ENCODE measurements at places on chromosomes 6 and 20.

GRCh38 chr6:170443151-170443662 lies 109.9 kb downstream of the PSMB1 start:
- no peak for DNase-seq

- DNase-seq, result no peak
Observed at GRCh38 chr6:81906709-81907204, 154.3 kb upstream of the TENT5A start.

DNA sequence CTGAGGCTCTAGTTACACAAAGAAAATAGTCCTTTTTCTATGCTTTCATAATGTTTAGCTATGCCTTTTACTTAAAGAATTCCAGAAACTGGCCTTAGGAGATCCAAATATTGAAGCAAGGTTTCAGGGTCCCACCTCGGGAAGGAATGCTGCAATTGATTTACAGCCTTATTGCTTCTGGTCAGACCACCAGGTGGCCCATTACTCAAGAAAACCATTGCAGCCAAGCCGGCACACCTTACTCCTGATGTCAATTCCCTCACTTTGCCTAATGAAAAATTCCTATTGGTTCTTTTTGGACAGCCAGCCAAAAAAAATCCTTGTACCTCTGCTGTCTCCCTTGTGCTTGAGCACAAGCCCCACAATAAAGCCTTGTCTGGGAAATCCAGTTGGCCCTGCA lies 173.9 kb downstream of the LMBRD1 start:
- DNase-seq, result no peak

- no peak for DNase-seq
Observed at GRCh38 chr6:36314221-36315014, 22.3 kb downstream of the BNIP5 start.

GRCh38 chr20:54407459-54407858 lies 67.9 kb upstream of the DOK5 start:
- DNase-seq, result no peak

DNA sequence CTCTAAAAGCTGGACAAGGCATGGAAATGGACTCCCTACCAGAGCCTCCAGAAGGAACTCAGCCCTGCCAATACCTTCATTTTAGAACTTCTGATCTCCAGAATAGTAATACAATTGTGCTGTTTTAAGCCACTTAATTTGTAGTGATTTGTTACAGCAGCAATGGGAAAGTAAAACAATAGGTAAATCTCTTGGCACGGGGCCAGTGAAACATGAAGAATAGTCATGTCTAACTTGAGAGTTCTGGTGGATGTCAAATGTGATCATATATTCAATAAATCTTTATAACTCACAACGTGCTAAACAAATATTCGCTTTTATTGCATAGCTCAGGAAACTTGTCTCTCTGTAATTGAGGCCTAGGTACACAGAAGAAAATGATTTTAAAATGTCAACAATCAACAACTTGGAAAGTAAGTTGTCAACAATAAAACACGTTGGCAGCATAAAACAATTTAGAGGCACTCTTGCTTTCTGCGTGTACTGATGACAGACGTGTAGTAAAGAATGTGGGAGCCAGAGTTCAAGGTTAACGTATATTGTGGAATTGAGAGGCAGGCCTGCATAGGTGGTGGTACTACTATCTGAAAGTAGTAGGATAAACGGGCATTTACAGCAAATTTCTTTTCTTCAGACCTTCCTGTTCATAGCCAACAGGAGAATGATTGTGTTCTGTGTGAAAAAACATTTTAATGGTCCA lies 140.5 kb upstream of the OPRM1 start:
- no peak for DNase-seq

DNA sequence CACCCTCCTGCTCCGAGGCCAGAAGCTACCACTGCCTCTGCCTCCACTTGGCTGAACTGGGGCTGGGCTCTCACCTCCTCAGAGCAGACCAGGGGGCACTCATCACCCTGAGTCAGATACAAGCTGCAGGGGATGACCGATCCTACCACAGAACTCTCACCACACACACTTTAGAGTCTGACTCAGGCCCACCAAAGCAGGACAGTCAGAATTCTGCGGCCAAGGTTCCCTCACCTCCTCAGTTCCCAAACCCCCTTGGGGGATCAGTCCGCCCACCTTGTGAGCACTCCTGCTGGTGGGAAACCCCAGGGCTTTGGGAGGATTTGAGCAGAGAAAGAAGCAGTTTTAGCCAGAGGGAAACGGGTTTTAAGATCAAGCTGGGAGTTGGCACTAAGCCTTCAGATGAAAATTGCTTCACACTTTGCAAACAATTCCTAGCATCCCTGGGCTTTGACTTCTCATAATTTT lies 587.8 kb upstream of the JAG1 start:
- peak; percentile 77 for DNase-seq

DNA sequence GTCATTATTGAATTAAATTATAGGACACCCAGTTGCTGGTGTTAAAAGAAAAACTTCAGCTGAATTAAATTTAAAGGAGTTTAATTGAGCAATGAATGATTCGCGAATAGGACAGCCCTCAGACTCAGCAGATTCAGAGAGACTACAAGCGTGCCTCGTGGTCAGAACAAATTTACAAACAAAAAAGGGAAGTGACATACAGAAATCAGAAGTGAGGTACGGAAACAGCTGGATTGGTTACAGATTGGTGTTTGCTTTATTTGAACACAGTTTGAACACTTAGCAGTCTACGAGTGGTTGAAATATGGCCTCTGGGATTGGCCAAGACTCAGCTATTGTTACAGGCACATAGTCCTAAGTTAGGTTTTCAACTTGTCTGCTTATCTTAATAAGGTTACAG lies 25.8 kb upstream of the TNFRSF21 start:
- no peak for DNase-seq

- DNase-seq, result no peak
Observed at GRCh38 chr20:60219984-60220562, 261.9 kb downstream of the CDH26 start.

- peak; percentile 24 for DNase-seq
Observed at GRCh38 chr6:27864906-27865849, 47.0 kb downstream of the OR2B2 start.

GRCh38 chr20:25632940-25633790 lies 9.4 kb upstream of the NANP start:
- peak; percentile 18 for DNase-seq

- DNase-seq, result no peak
Observed at GRCh38 chr6:56742122-56742791, 99.6 kb upstream of the DST start.

DNA sequence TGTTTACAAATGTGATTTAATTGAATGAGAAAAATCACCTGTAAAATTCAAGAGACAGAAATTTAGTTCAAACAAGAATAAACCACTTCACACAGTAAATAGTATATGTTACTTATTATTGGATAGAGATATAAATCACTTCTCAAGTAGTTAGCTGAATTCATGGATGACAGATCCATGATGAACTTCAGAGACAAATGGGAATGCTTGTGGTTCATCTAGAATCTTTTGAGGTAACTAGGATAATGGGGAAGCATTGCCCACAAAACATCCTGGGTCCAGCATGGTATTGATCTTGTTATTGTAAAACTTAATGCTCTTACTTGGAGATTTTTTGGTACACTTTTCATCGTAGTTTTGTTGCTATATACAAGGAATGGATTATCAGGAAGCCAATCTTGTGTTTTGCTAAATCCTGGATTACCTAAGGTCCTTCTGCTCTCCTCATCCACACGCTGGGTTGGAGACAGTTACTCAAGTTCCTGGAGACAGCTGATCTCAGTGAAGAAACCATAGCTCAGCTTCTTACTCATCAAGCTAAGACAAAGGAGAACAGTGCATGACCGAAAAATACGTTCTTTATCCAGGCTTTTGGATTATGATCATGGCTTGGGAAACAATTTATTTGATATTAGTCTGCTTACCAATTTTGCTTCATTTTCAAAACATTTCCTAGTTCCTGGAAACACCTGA lies 142.5 kb upstream of the PREP start:
- no peak for DNase-seq

- no peak for DNase-seq
Observed at GRCh38 chr6:108492131-108492766, 68.5 kb upstream of the FOXO3 start.

DNA sequence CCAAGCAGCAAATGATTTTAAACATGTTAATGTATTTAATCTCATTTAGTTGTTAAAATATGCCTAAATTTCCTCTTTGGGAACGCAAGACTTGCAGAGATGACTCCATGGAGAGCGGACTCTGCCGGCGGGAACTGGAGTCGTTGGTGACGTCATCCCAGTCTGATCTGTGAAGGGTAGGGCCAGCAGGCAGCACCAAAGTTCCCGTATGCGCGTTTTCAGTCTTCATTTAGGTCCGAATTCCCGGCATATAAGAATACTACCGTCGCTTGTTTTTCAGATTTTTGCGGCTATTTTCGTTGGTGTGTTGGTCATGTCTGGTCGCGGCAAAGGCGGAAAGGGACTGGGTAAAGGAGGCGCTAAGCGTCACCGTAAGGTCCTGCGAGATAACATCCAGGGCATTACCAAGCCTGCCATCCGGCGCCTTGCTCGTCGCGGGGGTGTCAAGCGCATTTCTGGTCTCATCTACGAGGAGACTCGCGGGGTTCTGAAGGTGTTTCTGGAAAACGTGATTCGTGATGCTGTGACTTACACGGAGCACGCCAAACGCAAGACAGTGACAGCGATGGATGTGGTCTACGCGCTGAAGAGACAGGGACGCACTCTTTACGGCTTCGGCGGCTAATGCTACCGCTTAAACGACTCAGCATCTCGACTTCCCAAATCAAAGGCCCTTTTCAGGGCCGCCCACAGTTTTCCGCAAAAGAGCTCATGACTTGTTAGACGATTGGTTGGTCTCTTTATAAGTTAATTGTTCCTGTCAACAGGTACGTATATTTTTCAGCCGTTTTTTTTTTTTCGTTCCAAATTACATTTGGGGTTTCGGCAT lies 117.3 kb downstream of the HFE start:
- DNase-seq, result peak; percentile 97

DNA sequence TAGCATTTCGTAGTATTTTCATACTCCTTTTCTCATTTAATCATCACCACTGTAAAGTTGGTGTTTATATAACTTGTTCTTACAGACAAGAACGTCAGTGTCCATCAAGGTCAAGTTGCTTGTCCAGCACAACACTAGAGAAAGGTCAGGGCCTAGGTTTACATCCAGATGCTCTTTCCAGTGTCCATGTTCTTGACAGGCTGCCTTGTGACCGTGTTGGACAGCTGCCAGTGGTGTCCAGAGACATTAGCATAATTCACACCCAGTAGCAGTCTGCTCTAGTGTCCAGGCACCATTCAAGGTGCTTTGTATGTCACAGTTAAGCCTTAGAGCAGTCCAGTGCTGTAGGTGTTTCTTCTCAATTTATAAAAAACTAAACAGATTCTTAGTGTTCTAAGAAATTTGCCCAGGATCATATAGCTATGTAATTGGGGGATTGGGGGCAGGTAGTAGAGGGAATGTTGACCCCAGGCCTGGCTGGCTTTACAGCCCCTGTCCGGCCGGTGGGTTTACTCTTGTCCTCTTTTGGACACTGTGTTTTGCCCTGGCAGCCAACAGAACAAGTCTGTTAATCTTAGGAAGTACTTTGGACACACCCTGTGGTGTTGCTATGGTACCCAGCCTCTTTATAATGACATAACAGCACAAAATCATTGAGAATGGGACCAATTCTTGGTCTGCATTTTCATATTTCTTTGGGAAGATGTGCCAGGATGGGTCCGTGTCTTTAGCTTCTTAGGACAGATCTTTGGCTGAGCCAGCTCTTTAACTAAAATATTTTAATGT lies 8.0 kb downstream of the STK35 start:
- no peak for DNase-seq

DNA sequence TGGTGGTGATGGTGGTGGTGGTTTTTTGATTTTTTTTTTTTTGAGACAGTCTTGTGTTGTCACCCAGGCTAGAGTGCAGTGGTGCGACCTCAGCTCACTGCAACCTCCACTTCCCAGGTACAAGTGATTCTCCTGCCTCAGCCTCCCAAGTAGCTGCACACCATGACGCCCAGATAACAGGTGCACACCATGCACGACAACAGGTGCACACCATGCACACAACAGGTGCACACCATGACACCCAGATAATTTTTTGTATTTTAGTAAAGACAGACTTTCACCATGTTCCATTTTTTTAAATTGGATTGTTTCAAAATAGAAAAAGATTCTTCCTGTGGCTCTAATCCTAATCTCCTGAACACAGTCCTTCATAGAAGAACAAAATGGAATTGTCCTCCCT lies 257.9 kb downstream of the ALDH8A1 start:
- DNase-seq, result no peak

DNA sequence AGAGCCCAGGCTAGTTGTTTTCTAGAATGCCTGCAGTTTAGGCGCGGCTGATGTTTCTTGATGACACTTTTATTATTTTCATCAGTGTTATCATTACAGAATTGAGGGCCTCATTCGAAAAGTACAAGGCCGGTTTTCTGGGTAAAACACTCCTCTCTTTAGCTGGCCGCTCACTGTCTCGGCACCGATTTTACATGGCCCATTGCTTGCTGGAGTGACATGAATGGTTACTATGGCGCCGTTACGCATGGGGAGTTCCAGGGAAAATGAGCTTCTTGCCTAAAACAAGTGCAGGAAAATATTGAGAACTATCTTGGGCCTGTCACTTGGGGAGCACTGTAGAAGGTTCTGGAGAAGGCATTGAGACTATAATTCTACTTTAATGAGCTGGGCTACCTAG lies 317.8 kb downstream of the CDH4 start:
- DNase-seq, result no peak

DNA sequence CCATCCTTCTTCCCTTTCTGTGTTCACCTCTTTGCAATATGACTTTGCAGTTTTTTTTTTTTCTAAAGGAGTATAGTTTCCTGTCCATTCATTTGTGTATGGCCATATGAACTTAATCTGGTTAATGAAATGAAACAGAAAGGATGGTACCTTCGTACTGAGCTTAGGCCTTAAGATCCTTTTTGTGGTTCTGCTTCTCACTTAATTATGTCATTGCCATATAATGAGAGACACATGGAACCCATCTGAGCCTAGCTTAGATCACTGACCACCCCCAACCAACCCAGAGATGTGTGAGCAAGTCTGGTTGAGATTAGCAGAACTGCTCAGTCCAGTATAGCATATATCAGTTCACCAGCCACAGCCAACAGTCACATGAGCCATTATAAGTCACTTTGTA lies 1179.6 kb downstream of the HACE1 start:
- DNase-seq, result no peak

- DNase-seq, result no peak
Observed at GRCh38 chr20:3238616-3239025, 369 bp downstream of the SLC4A11 start.

All from T1000 (cell line).